ENCODE measurements at places on chromosomes 5 and 9.

DNA sequence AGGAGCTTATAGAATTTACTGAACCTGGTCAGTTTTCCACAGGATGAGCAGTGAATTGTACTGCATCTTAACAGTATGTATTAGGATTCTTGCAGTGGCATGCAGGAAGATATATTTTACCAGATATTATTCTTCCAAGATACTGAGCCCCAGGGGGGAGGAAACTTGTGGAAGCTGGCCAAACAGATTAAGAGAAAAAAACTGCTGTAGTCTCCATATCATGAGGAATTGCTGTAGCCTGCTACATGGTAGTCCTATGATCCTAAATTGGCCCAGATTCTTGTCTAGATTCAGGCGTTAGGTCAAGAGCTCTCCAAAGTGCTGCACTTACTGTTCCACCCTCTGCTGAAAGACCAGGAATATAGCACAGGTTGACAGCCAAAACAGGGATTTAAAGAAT, 275.5 kb upstream of the TAS2R1 start:
- DNase-seq, result no peak

DNA sequence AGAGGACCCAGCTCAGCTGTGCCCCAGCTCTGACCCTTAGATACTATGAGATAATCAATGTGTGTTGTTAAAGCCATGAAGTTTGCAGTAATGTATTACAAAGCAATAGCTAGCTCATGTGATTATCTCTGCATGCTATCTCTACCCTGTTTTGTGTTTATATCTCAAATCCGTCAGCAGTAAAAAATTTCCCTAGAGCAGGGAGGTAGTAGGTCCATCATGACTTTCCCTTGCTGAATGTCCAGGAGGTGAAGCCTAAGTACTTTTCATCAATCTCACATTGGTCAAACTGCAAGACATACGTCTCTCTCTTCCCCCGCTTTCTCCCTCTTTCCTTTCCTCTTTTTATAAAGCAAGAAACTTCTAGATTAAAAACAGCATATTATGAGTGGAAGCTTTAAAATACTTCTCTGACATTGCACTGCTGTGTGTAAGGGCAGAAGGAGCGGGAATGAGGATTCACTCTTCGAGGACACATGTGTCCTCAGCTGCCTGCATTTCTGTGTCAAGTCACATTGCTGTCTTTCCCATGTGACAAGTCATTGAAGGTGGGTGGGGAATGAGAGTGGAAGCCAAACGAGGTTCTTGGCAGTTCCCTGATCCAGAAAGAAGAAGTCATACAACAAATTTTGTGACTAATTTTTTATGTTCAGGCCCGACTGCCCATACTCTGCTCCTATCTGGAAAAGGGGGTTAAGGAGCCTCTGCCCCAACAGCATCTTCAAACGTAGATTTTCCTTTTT, 93.1 kb upstream of the RETREG1 start:
- no peak for DNase-seq

GRCh38 chr9:138118601-138119071, 241.1 kb downstream of the CACNA1B start:
- no peak for DNase-seq

GRCh38 chr5:113182658-113183344, 206.2 kb downstream of the DCP2 start:
- no peak for DNase-seq

DNA sequence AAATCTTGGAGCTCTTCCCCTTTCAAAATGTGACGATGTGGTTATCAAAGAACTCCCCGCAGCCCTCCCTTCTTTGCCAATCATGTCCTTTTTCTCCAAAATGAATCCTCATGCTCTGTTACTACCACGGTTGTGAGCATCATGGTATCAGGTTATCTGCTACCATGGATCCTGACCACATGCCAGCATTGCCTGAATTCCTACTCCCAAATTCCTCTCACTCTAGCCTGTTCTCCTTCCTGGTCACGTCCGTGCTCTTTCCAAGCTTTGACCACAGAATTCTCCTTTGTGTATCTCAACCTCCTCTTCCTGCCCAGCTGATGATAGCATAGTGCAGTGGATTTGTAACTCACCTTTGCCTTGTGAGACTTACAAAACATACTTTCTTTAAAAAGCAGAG, 59.5 kb upstream of the FBXL7 start:
- DNase-seq, result no peak

- no peak for DNase-seq
Measured at GRCh38 chr9:14434971-14435718, 121.2 kb upstream of the NFIB start.

DNA sequence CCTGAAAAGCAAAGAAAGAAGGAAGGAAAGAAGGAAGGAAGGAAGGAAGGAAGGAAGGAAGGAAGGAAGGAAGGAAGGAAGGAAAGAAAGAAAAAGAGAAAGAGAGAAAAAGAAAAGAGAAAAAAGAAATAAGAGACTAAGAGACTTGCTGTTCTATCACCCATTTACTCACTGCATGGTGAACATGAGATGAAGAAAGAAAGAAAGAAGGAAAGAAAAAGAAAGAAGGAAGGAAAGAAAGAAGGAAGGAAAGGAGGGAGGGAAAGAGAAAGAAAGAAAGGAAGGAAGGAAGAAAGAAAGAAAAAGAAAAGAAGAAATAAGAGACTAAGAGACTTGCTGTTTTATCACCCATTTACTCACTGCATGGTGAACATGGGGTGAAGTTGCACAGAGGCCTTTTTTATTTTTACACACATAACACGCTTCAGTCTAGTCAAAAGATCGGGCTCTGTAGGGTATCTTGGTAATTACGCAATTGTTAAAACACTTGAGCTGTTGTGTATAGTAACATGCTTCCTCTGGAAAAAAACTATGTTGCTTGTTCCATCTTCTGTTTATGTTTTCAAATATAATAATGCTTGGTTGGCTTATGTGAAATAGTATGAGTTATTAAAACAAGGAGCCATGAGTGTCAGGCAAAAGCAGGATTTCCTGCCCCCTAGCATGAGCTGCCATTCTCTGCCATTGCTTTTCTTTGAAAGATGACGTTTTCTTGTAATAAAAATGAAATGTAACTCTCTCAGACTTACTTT, 119.3 kb upstream of the ZNF608 start:
- no peak for DNase-seq

- DNase-seq, result no peak
Measured at GRCh38 chr9:3238236-3238635, 287.6 kb downstream of the RFX3 start.

- no peak for DNase-seq
Measured at GRCh38 chr9:114096041-114096511, 3.0 kb downstream of the KIF12 start.

DNA sequence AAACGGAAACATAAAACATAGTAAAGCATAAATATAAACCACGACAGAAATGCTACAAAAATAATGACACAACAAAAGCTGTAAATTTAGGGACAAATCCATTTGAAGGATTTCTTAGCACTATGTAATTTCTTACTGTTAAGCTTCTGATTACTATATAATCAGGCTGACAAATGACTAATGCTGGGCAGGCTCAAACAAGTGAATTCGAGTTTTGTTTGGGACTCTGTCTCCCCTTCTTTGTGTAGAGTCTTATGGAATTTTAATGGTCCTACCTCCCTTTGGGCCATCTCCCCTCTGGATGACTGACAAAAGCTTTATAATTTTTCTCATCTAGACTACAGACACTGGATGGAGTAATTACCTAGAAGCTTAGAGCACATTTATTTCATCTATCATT, 24.6 kb upstream of the KIF2A start:
- no peak for DNase-seq

DNA sequence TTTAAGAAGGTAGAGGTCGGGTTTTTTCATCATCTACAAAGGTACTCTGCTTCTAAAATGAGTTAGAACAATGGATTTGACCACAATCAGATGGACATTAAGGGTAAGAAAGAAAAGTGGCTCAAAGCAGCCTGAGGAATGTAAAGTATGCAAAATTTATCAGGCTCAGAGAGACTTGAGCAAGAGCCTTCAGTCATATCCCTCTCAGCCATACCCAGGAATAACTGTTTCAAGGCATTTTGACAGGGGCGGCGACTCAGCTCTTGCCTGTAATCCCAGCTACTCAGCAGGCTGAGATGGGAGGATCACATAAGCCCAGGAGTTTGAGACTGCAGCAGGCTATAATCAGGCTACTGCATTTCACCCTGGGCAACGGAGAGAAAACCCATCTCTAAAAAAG, 38.8 kb upstream of the ANXA2R start:
- DNase-seq, result no peak

DNA sequence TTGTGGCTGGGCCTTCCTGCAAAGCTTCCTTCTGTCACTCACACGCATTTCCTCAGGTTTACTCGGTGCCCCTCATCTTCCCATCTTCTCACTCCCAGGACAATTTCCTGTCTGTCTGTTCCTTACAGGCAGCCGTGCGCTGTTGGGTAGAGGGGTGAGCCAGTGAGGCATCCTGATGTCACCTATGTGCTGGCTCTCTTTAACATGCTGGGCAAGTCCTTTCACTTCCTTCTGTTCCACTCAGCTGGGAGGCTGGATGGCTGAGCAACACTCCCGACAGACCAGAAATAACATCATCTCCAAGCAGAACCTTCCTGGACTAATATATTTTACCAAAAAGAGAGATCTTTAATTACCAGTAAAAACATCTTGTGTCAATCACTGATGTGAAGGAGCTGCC, 103.0 kb downstream of the HSD17B3 start:
- no peak for DNase-seq

DNA sequence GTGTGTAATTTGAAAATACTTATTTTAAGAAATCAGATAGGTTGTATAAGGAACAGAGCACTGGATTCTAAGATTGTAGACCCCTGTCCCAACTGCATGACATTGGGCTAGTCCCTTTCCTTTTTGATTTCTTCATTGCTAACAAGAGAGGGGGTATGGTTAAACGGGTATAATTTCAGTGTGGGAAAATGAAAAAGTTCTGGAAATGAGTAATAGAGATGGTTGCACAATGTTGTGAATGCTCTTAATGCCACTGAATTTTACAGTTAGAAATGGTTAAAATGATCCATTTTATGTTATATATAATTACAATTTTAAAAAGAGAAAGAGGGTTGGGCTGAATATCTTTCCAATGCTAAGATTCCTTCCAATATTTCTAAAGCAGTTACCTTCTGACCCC, 103.3 kb upstream of the LHFPL2 start:
- no peak for DNase-seq

GRCh38 chr9:78370991-78371390, 74.1 kb downstream of the PSAT1 start:
- DNase-seq, result no peak

DNA sequence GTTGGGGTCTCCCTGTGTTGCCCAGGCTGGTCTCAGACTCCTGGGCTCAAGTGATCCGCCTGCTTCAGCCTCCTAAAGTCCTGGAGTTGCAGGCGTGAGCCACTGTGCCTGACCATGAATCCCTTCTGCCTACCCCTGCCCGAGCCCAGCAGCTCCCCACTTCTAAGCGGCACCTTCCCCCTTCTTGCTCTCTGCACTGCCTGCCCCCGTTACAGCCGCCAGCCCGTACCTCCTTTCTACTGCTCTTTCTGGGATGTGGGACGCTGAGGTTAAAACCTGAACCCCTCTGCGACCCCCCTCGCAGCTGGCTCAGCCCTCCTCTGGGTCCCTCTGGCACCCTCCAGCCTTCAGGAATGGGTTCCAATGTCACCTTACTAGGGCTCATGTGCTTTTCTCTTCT, 249.6 kb downstream of the PBX3 start:
- DNase-seq, result no peak

GRCh38 chr5:135115591-135115990, 81.6 kb upstream of the PITX1 start:
- no peak for DNase-seq

- no peak for DNase-seq
Measured at GRCh38 chr9:6272229-6272598, 56.0 kb upstream of the TPD52L3 start.

DNA sequence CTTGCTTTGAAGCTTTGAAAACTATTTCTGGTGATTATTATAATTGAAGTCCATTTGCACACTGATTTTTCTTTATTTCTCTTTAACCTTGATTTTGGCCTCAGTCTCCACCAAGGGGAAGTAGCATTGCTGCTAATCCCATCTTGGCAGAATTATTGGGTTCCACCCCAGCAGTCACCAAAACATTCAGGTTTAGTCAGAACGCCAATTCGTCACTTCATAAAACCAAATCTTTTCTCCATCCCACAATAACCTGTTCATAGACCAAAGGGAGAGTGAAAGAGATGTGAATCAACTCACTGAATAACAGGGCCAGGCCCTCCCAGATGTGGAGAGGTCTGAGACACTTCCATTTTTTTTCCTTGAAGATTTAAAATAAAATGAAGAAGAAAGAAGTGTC, 95.1 kb upstream of the VCAN start:
- DNase-seq, result no peak

GRCh38 chr9:114258866-114259797, 63.8 kb upstream of the ORM1 start:
- DNase-seq, result no peak

DNA sequence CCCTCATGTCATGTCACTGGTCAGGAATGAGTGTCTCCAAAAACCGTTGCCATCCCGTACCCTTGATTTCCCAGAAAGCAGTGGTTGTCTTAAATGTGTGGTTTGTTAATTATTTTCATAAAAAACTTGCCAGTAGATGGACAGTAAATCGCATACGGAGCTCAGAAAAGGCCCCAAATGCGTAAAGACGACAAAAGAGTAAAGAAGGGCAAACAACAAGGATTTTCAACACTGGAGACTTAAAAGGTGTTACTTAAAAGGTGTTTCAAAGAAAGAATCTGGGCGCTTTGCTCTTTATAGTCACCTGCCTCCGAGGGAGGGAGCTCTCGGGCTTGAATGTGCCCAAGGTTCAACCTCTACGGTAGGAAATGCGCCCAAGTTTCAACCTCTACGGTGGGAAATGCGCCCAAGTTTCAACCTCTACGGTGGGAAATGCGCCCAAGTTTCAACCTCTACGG, 734 bp downstream of the KIF27 start:
- peak; percentile 39 for DNase-seq

GRCh38 chr5:175894271-175894670, 22.9 kb downstream of the CPLX2 start:
- no peak for DNase-seq

DNA sequence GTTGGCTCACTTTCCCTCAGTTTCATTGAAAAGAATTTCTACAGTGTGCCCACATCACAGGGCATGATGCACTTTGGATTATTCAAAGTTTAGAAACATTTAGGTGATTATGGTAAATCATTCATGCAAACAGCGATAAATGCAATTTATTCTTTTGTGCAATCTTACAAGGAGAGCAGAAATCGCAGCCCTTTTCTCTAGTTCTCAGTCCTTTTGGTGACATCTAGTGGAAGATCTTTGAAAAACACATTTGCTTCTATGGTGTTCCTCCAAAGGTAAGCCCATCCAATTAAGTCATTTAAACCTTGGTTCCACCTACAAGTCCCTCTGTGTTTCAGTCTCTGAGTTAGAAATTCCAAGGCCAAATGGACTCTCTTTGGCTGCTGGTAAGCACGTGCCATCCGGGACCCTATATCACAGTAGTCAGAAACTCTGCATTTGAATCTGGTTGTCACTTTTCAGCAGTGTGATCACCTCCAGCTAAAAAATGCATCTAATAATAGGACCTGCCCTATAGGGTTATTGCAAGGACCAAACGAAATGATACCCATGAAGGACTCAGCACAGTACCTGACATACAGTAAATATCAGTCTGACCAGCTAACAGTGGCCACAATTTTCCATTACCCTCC, 66.4 kb downstream of the MACROH2A1 start:
- peak; percentile 37 for DNase-seq

Data from hematopoietic multipotent progenitor cell (in vitro differentiated cells).